Stimulated activated CD4-positive, alpha-beta T cell treated with anti-CD3 and anti-CD28 coated beads, Interleukin-4, amount 100 ng/mL, for 48 hours (primary cell): ENCODE measurements at places on chromosomes 3 and 15.

DNA sequence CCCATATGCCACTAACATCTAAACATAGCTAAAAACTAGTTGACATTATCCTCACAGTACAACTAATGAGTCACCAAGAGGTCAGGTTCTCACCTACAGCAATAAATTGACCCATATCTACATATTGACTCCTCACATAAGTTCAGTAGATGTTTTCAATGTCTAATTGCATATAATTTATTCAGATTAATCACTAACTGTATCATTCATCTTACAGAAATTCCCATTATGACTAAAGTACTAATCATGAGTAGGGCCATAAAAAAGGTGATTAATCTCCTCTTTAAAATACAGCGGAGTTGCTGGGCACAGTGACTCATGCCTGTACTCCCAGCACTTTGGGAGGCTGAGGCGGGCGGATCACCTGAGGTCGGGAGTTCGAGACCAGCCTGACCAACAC, 82.4 kb upstream of the ST3GAL6 start:
- DNase-seq: no peak

DNA sequence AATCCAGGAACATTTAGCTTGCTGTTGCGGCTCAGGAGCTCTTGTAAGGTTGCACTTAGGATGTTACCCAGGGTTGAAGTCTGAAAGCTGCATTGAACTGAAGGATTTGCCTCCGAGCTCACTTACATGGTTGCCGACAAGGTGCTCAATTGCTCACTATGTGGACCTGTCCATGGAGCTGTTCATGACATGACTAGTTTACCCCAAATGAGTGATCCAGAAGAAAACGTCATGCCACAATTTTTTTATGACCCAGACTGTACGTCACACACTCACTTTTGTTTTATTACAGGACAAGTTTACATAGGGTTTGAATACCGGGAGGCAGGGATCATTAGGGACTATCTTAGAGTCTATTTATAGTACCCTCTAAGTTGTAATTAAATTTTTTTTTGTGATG, 21.0 kb upstream of the CLDN11 start:
- DNase-seq: no peak

DNA sequence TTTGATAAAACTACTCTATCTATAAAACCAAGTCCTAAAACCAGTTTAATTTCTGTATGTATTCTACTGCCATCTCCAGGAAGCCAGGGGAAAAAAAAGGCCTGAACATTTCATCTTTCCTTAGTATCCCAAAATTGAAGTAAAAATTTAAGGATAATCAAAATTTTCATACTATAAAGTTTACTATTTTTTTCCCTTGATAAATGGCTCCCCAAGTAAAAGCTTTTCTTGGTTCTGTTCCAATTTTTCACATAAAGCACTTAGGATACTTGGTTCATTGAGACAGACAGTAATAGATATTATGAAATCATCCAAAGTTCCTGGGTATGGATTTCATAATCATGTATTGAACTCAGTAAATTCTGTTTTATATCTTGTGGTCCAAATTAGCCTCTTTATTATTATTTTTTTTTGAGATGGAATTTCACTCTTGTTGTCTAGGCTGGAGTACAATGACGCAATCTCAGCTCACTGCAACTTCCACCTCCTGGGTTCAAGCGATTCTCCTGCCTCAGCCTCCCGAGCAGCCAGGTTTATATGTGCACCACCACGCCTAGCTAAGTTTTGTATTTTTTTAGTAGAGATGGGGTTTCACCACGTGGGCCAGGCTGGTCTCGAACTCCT, 34.5 kb downstream of the ICE2 start:
- no peak for DNase-seq

DNA sequence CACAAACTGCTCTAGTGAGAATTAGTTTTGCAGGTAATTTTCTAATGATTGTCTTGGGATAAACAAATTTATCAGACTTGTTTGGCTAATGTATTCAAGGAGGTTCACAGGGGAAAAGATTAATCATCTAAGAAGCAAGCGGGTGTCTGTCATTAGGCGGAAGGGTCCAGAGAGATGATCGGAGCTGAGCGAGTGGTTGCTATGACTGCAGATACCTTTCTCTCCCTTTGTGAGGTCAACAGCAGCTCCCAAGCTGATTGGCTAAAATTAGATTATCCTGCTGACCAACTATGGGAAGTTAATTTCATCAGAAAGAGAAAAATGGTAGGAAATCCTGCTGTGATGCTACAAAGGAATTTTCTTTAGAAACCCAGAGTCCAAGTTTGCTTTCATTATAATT, 276.0 kb downstream of the SOX2 start:
- DNase-seq: no peak

DNA sequence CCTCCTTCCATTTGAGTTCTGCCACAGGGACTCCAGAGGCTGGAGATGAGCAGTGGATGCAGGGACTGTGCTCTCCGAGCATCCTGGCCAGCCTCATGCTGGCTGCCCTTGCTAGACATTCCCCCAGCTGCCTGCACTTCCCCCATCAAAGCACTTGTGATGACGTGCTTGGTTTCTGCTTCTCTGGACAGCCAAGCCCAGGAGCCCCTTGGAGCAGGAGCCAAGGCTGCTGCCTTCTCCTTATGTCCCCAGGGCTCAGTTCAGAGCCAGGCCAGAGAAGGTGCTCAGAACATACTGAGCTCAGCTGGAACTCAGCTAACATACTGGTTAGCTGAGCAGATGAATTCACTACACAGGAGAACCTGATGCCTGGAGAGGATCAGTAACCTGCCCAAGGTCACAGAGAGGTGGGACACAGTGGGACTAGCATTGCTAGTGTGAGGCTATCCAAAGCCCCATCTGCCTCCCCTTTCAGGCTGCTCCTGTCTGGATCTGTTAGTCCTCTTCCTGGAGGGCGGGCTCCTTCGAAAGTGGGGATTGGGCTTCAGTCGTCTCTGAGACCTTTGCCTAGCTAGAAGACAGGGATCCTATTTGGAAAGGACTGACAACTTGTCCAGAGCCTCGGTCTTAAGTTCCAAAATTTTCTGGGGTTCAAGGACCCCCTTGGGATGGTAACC, 4.3 kb downstream of the PCBP4 start:
- DNase-seq: no peak

- peak; percentile 50 for DNase-seq
Observed at GRCh38 chr15:58453931-58454793, 22.4 kb downstream of the LIPC start.

- no peak for DNase-seq
Observed at GRCh38 chr3:179067839-179068238, 3.8 kb downstream of the ZMAT3 start.

DNA sequence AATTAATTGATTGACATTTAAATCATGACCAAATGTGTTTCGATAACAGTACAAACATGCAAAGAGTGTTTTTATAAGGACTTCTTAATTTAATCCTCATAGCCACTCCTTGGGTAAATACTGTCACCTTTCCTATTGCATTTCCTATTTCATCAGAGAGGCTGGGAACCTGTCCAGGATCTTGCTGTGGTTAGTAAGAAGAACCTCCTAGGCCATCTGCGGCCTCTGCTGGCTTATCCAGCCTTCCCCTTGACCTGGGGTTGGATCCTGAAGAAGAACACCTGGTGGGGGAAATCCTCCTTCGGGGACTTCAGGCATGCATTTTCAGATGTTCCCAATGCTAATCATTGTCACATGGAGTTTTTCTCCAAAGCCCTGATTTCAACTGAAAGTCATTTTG, 25.5 kb downstream of the GLDN start:
- DNase-seq: no peak

- no peak for DNase-seq
Observed at GRCh38 chr3:9117220-9117619, 132.2 kb downstream of the SRGAP3 start.

- no peak for DNase-seq
Observed at GRCh38 chr15:77603611-77604336, 28.9 kb downstream of the LINGO1 start.

DNA sequence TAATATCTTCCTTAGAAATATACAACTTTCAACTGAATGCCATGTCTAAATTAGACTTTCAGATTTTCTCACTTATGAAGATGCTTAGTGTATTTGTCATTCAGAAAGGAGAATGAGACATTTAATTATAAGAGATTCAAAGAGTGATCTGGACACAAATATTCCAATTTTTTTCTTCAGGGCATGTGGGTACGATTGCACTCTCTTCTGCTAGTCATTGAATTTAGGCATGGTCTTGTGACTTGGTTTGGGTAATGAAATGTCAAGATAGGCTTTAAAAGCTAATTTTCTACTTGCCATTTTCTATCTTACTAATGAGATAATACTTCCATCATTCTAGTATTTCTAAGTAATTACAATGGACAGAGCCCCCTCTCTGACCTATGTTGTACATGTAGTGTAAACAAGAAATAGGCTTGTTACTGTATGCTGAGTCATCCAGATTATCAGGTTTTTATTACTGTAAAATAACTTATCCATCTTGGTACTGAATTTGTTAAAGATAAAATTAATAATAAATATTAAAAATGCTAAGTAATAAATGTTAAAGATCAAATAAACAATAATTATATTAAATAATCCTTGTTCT, 770.8 kb upstream of the BCHE start:
- no peak for DNase-seq

GRCh38 chr3:122410639-122411038, 5.2 kb downstream of the WDR5B start:
- no peak for DNase-seq

DNA sequence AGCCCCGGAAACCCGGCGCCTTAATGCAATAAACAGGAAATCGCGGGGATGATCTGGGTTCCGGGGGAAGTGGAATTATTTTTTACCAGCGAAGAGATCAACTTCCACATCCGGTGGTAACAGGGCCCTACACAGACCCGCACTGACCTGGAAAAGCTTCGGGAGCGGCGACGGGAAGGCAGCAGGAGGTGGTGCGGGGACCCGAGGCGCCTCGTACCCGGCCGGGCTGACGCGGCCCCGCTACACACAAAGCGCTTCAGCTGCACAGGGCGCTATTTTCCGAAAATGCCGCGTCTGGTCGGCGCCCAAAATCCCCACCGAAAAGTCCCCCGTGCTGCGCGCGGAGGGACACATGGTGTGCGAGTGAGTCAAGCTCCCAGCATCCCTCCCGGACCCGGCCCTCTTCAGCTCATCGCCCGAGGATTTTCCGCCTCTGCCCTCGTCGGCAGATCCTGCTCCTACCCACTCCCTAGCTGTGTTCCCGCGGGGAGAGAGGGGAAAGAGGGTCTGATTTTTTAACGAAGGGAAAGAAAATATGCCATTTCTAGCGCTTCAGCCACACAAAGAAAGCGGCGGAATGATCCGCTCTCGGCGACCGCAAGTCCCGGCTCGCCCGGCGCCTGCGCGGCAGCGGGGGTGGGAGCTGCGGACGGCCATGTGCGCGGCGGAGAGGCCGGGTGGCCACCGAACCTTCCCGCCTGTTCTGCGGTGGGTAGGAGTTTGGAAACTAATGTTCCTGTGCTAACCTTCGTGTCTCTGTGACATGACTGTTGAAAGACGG, at the start of gene GABPB1:
GABPB1 (minus strand) TSS at position 361 of the 781 bp plus-strand sequence. CDS start 45,400 bp downstream, outside the sequence.
- DNase-seq: peak; percentile 80

GRCh38 chr3:124582196-124582595, 148.1 kb upstream of the UMPS start:
- DNase-seq: no peak

DNA sequence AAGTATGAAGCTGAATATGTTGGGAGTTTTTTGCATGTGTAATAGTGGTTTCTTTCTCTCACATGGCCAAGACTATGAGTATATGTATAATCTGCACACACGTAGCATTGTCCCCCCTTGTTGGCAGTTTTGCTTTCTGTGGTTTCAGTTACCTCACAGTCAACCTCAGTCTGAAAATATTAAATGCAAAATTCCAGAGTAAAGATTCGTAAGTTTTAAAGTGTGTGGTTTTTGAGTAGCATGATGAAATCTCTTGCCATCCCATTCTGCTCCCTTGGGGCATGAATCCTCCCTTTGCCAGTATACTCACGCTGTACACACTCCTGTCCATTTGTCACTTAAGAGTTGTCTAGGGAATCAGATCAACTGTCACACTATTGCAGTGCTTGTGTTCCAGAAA, 742.0 kb upstream of the CCDC54 start:
- no peak for DNase-seq

GRCh38 chr3:37526511-37526910, 335.2 kb upstream of the CTDSPL start:
- DNase-seq: no peak

DNA sequence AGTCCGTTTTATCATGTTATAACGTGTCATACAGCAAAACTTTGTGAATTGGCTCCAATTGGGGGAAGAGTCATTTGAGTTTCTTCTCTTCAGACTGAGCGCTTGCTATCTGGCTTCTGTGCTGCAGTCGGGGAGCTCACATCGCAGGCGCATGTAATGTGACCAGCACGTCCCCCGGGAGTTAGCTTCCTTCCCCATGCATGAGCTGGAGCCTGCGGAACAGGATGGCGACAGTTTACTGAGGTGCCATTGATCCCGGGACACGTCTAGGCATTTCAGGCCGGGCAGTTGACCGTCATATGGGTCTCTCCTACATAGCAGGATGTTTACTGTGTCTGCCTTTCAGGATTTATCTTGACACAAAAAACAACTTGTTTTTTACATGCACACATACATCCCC, 44.8 kb downstream of the CMTM8 start:
- no peak for DNase-seq

DNA sequence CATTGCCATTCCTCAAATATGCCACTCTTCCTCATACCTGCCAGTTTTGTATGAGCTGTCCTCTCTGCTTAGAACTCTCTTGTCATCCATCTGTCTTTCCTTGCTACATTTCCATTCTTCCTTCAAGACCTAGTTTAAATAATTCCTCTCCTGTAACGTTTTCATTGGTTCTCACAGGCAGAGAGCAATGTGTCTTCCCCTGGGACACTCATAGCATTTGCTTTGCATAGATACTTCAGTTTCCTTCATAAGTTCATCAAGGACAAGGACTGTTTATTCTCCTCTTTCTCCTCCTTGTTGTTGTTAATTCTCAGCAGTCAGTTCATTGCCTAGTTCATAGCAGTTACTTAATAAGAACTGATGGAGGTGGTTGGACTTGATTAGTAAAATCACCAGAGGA, 10.5 kb downstream of the NR2C2 start:
- no peak for DNase-seq

DNA sequence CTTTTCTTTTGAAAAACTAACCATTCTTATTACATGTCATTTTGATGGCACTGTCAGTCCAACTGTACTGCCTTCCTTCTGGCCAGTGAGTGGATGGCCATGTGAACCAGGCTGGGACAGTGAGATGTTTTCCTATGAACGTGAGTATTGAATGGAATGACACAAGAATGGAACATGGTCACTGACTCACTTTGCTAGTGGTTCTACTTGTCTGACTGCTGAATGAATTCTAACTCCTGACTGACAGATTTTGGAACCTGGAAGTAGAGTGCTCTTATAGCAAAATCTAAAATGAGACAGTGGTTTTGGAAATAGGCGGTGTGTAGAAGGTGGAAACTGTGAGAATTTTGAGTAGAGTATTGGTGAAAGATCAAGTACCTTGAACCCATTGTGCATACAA, 606.9 kb upstream of the KCNMB2 start:
- DNase-seq: no peak

GRCh38 chr15:98002866-98003265, 42.4 kb downstream of the ARRDC4 start:
- DNase-seq: no peak

GRCh38 chr15:48925714-48926223, 38.0 kb downstream of the SHC4 start:
- DNase-seq: no peak

- no peak for DNase-seq
Observed at GRCh38 chr3:112605285-112605684, 35.7 kb downstream of the CCDC80 start.

GRCh38 chr3:95356764-95357501, 1294.1 kb downstream of the NSUN3 start:
- DNase-seq: no peak
